A549 treated with CpdA at 1 μM for 4 hours (cell line): ENCODE measurements at places on chromosomes 11 and 22. TPM values are rescaled to one million over a fixed set of nuclear protein-coding genes. Genes with fewer than 3 reads are reported as not detected.

SHISAL1 gene
- 7.2 to 8.4 TPM (median 7.4 TPM) in 5 replicates for total RNA-seq

C11orf16 gene
- total RNA-seq, result not detected in 5 replicates

PYGM gene
- 0.23 to 0.79 TPM (median 0.29 TPM) in 5 replicates for total RNA-seq

OR52H1 gene
- total RNA-seq, result not detected in 5 replicates

RASSF10 gene
- 7.4 to 11.4 TPM (median 10.3 TPM) in 5 replicates for total RNA-seq

BTBD18 gene
- total RNA-seq, result not detected in 5 replicates

TSPAN18 gene
- 1.9 to 2.8 TPM (median 2.4 TPM) in 5 replicates for total RNA-seq

P2RX3 gene
- 0.16 to 0.31 TPM (median 0.19 TPM) in 5 replicates for total RNA-seq

MIOX gene
- total RNA-seq, result 0.05 TPM in 1 of 5 replicates, not detected in the others

HTR3B gene
- not detected in 5 replicates for total RNA-seq

SLC37A2 gene
- 0.07 to 0.15 TPM (median 0.11 TPM) in 4 of 5 replicates, not detected in the other for total RNA-seq

SAA4 gene
- total RNA-seq, result not detected in 5 replicates

SCGB1A1 gene
- total RNA-seq, result not detected in 5 replicates

CCDC81 gene
- total RNA-seq, result 0.17 to 0.50 TPM (median 0.22 TPM) in 5 replicates
